ENCODE measurements at places on chromosomes 5 and 9.

DNA sequence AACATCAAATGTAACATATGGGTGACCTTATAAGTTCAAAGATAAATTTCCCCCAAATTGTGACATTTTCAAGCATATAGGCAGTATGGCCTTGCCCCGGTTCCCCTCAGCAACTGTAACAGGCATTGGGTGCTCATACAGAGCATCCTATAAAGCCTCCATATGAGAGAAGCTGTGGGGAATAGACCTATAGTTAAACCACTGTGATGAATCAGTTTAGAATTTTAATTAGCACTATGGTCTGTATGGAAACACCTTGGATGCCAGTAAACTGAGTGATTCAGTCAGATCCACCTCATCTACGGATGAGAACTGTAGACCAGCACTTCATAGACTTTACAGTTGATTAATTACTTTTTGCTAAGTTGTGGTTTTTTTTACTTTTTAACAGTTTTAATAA lies 79.4 kb downstream of the ERCC6L2 start:
- no peak for DNase-seq

- no peak for DNase-seq
These were observed 11.3 kb downstream of the NIM1K start for GRCh38 chr5:43203373-43203772.

DNA sequence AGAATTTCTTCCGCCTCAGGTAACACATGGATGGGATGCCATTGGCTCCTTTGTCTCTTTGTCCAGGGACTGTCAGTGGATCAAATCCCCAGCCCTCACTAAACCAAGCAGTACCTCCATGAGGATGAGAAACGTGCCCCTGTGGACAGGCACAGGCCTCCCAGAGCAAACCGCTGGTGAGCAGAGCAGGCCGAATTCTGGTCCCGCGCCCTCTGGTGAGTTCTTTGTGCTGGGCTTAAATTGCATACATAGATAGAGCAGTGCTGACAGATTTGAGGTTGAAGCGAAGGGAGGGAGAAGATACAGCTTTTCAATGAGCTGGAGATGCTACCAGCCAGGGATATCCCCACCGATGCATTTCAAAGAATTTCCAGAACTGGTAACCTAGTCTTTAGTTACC lies 143.8 kb downstream of the HSD17B3 start:
- no peak for DNase-seq

DNA sequence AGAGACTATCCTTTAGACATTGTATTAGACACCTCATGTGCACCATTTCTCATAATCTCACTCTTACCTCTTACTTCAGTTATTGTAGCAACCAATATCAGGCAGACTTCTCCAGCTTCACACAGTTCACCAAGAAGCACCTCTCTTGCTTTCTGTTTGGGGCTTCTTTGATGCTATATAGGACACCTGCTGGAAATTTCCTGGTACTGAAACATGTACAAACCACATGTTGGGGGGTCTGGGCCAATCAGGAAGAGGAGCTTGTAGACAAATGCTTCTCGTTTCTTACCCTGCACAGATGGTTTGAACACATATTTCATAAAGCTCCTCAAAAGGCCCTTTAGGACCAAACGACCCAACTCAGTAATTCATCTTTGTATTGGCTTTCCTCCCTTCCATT lies 212.1 kb downstream of the IZUMO3 start:
- no peak for DNase-seq

GRCh38 chr9:5479994-5480694 lies 29.8 kb downstream of the CD274 start:
- DNase-seq, result no peak

- DNase-seq, result no peak
These were observed 358.2 kb upstream of the MEF2C start for GRCh38 chr5:89241186-89241585.

DNA sequence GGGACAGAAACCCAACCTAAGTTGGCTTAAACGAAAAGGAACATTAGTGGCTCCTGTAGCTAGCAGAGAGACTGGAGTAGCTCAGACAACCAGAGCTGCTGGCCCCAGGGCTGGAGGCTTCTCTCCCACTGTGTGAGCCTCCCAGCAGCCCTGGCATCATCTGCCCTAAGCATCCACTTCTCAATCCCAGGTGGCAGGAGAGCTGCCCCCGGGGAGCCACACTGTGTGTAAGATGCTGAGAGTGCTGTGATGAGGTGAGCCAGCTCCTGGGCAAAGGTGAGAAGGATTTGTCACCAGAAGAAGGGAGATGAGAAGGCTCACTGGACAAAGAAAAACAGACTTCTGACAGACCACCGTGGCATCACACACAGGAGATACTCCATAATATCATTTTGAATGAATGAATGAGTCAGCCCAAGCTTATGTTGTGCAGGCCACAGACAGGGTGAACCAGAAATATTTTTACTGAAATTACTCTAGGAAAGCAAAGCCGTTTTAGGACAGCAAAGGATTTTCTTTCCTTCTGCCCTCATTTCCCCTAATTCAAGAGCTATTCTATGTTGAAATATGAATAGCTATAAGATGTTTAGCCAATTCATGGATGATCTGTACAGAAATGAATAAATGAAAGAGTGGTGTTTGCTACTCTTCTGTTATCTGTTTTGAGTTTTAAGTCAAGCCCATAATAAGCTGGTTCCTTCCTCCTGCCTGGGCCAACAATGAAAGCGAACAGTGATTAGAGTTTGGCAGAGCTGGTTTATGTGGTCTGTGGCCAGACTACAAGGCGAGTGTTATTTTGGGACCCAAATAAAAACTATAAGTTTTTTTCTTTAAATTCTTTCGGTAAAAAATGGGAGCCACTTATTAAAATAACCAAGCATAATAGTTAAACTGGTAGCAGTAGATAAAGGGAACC lies 57.4 kb upstream of the ECM2 start:
- peak; percentile 18 for DNase-seq

GRCh38 chr9:106059886-106060285 lies 365.5 kb downstream of the TMEM38B start:
- no peak for DNase-seq

- peak; percentile 23 for DNase-seq
These were observed 763 bp downstream of the TJP2 start for GRCh38 chr9:69174616-69175463.
